Aorta (tissue), 5 donors: ENCODE measurements at places on chromosomes 12 and 14.

DNA sequence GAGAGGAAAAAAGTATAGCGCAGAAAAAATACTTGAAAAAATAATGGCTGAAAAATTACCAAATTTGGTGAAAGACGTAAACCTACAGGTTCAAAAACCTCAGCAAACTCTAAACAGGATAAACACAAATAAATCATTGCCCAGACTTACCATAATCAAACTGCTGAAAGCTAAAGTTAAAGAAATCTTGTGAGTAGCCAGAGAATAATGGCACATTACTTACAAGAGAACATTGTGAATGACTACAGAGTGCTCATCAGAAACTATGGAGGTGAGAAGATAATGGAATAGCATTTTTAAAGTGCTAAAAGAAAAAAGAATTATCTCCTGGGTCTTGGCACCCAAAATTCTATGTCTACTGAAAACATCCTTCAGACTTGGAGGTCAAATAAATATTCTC lies 36.0 kb downstream of the ATF1 start:
- no peak for DNase-seq

DNA sequence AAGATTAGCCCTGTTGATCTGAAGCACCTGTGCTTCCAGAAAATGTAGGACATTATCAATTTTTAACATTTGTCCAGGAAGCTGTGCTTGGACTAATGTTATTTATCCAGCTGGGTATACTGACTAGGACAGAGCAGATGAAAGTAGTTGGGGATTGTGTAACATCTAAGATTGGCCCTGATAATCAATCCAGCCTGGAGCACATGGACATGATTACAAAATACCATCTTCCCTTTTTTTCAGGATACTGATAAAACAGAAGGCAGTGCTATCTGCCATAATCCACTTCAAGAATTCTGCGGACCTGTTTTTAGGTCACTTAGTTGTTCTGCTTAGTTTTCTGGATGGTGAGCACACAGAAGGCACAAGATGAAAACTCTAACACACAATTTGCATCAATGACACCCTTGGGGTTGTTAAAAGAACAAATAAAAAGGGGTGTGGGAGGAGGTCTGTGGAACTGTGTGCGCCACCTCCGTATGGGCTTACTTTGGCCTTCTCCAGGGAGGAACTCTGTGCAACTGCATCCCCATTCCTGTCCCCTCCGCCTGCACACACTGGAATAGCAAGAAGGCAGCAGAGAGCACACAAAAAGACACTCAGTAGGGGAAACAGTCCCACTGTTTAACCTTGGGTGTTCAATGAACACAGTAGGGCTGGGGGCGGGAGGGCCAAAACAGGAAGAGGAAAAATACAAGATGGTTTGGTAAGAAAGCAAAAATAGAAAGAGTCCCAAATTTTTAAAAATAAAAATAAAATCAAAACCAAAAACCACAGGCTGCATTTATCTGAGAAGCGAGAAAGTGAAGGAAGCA lies 31.1 kb upstream of the DUSP6 start:
- DNase-seq: no peak

- no peak for DNase-seq
Observed at GRCh38 chr12:124949779-124950728, 35.6 kb upstream of the UBC start.

GRCh38 chr14:37195327-37195726 lies 2.4 kb upstream of the MIPOL1 start:
- no peak for DNase-seq

- DNase-seq: peak; percentile 93
Observed at GRCh38 chr12:124506145-124506831, 61.1 kb downstream of the NCOR2 start.

DNA sequence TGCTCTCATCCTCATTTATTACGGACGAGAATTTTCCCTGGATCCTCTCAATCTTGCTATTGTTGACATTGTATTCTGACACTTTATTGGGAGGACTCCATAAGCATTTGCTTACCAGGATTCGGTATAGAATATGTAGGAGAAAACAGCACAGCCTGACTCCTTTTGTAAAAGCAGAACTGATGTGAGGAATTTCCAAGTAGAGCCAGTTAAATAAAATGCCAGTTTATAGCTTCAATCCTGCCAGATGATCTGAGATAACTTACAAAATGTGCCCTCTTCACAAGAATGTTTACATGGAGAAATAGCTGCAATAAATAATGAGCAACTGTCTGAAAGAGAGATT lies 332.9 kb upstream of the PRICKLE1 start:
- DNase-seq: no peak

GRCh38 chr14:22565391-22565945 lies 23.6 kb downstream of the DAD1 start:
- DNase-seq: no peak

GRCh38 chr12:114248527-114248926 lies 157.4 kb downstream of the TBX5 start:
- no peak for DNase-seq

DNA sequence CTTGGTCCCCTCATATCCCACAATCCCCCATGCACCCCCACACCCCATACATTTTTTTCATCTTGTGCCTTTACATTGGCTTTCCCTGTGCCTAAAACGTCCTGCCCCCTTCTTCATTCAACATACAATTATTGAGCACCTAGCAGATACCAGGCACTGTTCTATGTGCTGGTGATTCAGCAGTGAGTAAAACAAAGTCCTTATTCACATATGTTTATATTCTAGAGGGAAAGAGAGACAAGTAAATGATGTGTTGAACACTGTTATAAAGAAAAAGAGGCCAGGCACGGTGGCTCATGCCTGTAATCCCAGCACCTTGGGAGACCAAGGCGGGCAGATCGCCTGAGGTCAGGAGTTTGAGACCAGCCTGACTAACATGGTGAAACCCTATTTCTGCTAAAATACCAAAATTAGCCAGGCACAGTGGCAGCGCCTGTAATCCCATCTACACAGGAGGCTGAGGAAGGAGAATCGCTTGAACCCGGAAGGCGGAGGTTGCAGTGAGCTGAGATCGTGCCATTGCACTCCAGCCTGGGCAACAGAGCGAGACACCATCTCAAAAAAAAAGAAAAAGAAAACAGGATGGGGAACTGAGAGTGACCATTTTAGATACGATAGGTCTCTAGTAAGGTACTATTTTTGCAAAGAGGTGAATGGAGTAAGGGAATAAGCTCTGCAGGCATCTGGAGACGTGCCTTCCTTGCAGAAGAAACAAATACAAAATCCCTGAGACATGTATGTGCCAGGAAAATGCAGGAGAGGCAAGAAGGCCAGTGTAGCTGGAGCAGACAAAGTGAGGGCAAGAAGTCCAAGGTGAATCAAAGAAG lies 12.2 kb downstream of the SLC7A7 start:
- DNase-seq: no peak

DNA sequence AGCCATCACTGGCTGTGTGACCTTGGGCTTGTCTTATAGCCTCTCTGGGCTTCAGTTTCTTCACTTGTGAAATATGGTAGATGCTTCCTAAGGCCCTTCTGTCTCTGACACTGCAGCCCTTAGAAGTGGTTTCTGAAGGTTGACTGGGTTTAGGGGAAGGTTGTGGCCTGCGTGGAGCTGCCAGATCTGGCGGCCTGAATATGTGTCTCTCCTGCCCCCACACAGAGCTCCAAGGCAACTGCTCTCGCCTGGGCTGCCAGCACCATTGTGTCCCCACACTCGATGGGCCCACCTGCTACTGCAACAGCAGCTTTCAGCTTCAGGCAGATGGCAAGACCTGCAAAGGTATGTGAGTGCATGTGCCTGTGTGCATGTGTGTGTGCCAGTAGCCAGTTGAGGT lies 4.0 kb downstream of the LRP1-AS start:
- no peak for DNase-seq

GRCh38 chr12:104793285-104793684 lies 164.8 kb downstream of the SLC41A2 start:
- no peak for DNase-seq

- peak; percentile 78 for DNase-seq
Observed at GRCh38 chr12:6827982-6828780, at the start of gene P3H3. Gene P3H3 (plus strand): TSS chr12:6828407. CDS start chr12:6828441, 34 bp downstream.

- DNase-seq: peak; percentile 32
Observed at GRCh38 chr12:57368349-57369095, 62.3 kb downstream of the R3HDM2 start.

- DNase-seq: no peak
Observed at GRCh38 chr12:76618031-76618430, 58.5 kb upstream of the OSBPL8 start.

GRCh38 chr12:98895086-98895651 lies 250.1 kb downstream of the APAF1 start:
- DNase-seq: no peak

DNA sequence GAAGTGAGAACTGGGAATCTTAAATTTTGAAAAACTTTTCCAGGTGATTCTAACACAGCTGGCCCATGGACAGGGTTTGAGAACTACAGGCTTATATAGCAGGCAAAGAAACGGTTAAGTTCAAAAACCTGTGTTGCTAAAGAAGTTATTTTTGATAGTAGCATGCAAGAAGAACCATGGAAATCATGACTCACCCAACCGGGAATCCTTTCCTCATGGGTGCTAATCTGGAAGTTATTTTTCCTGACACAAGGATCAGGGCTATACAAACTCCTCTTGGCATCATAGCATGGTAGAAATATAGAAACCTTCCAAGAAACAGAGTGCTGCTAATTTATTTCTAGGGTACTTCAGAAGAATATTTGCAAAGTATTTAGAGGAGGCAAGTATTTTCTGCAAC lies 588.7 kb downstream of the CCER1 start:
- DNase-seq: no peak

DNA sequence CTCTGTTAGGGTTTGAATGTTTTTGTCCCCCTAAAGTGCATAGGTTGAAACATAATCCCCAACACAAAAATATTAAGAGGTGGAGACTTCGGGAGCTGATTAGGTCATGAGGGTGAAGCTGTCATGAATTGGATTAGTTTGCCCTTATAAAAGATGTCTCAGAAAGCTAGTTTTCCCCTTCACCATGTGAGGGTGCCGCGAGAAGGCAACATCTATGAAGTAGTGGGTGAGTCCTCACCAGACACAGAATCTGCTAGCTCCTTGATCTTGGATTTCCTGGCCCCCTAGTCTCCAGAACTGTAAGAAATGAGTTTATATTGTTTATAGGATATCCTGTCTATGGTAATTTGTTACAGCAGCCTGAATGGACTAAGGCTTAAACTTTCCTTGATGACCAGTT lies 301.5 kb upstream of the ATP2B1 start:
- no peak for DNase-seq

DNA sequence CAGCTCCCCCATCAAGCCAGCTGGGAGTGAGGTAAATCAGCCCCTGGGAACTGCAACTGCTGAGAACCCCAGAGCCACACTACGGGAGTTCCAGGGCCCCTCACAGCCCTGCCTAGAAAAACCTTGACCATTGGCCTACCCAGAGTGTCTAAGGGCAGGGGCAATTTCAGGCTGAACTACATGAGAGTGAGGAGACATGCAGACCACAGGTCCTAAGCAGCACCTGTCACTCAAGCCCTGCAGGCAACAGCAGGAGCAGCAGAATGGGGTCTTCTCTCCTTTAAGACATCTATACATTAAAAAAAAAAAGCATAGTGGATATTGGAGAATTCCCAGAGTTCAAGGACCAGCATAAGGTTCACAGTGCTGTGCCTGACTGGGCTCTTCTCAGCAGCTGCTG lies 4.9 kb downstream of the NCKAP5L start:
- no peak for DNase-seq

DNA sequence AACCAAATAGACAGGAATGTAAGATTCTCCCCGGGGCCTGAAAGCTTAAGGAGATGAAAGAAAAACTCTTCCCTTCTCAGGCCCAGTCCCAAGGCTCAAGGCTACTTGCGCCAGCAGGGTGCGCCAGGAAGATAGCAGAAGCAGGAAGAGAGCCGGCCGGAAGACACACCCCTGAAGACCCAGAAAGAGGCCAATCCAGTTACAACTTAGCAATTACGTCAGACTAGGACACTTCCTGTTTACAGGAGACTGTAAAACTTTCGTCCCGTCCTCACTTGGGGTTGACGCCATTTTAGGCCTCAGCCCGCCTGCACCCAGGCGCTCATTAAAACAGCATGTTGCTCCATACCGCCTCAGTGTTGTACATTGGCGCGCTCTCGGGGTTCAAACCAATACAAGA lies 9.4 kb downstream of the COX16 start:
- DNase-seq: no peak

- no peak for DNase-seq
Observed at GRCh38 chr12:26338586-26339572, 143.5 kb downstream of the SSPN start.

- DNase-seq: no peak
Observed at GRCh38 chr12:55996201-55996714, 818 bp upstream of the SUOX start.

- no peak for DNase-seq
Observed at GRCh38 chr12:123469978-123470377, 12.0 kb downstream of the SNRNP35 start.

DNA sequence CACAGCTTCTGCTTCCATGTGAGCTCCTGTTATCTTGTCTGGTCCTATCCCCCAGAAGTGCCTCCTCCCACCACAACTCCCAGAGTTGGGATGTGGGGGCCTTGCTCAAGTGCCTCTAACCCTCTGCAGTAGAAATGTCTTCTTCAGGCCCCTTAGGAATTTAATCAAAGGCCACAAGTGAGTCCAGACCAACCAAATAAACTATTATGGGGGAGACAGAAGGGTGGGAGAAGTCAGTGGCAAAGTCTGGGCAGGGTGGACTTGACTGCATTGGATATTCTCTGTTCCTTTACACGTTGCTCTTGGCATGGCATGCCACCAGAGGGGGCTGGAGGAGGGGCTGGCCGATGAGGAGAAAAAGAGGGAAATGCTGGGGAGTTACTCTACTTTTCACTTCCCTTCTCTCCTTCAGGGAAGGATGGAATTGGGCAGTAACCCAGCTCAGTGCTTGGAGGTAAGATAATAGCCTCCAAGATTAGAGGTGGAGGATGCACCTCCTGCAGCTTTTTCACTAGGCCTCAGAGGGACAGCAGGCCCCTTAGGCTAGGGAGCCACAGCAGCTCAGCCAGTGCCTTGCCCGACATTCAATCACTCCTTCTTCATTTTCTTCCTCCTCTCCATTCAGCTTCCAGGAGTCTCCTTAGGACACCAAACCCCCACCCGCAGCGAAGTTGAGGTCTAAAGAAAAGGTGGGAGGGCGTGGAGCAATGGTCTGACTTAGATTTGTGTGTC lies 1.2 kb upstream of the AP1G2 start:
- no peak for DNase-seq

- peak; percentile 80 for DNase-seq
Observed at GRCh38 chr14:105476097-105476830, 1.6 kb downstream of the CRIP2 start.

DNA sequence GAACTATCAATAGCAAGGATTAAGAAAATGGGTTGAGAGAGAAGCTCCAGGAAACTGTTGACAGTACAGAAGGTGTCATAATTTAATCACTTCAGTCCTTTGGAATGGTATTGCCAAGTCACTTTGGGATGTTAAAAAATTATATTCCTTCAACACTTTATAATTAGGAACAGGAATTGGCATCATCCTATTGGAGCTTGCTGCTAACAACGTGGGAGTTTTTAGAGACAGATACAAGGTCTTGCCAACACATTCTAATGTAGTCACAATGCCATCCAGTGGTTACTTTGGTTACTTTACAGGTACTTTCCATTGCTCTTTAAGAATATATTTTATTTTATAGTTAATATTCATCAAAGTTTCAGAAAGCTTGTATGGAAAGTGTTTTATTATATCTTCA lies 310.1 kb downstream of the SYT1 start:
- DNase-seq: no peak
